ENCODE measurements at places on chromosomes 6 and 20.

DNA sequence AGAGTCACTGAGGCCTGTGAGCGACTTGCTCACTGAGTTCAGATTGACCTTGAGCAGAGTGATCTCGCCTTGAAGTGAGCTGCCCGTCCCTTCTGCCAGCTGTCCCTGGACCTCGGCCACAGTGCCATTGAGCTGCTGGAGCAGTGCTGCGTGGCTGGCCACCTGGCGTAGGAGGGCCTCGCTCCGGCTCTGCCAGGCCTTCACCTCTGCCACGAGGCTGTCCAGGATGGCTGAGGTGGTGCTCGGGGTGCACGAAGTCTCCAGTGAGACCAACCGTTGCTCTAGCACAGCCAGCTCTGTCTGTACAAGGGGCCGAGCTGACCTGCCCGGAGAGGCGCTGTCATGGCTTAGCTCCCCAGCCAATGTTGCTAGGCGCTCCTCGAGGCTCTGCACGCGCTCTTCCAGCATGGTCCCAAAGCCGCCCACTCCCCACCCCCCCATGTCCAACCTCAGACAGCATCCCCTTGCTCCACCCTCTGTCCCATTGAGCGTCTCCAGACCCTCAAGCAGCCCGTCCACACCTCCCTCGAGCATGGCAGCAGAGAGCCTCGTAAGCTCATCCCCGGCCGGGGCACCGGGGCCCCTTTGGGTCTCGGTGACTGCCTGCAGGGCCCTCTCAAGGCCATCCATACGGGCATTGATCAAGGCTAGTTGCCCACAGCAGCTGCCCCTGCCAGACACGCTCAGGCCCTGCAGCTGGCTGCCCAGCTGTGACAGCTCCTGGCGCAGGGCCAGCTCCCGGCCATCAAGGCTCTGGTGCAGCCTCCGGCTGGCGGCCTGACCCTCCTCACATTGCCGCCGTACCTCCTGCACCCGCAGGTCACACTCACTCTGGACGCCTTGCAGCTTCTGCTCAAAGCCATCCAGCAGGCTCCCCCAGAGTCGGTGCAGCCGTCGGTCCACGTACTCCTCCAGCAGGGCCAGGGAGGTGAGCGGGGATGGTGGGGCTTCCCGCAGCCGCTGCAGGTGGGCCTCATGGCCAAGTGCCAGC is 4.6 kb downstream of the EMILIN3 start:
- no peak for DNase-seq

DNA sequence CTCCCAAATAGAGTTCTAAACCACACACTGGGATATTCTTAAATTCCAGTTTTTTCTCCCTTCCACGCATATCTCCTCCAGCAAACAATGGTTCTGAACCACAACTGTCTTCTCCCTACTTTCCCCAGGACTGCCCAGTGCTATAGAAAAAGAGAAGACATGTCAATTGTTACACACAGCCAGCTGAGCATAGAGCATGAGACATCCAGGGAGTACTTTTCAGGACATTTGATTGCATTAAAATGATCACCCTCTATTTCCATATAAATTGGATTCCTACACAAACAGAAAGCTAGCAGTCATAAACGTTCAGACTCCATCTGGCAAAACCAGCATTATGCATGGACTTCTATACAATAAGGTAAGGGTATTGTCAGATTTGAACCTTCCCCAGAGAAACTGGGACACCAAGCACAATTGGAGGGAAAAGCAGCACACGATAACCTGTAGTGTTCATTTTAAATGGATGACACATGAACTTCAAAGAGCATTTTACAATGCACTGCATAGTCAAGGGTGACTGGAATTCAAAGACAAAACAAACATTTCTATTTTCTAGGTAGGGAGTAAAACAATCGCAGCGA is 93.1 kb upstream of the HEY2 start:
- DNase-seq: no peak

DNA sequence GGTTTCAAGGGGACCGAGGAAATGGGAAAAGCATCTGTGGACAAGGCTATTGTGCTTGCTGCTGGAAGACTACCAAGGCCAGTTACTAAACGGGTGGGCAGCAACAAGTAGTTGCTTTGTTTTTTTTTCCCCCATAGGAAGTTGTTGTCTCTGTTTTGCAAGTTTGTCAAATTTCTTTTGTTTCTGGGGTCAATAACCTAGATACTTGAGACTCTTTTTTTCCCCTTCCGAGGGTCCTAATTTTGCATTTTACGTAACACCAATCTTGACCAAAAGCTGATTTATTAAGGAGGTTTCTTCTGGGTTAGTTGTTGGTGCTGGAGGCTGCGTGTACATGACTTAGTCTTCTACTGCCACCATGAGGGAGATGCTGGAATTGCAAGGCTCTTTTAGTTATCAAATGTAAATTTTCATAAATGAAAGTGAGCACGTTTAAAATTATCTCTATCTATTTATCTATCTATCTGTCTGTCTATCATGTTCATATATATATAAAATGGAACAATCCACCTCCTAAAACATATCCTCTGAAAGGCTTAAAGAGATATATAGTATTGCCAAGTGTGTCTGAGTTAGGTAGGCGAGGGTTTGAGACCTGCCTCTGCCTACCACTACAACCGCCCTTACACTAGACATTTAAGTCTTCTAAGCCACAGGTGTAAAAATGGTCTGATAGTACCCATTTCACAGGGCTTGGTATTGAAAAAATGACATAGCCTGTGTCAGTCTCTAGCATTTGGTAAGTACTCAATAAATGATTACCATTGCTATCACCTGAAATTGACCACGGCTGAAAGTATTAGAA is 60.2 kb downstream of the GCLC start:
- DNase-seq: peak; percentile 67

GRCh38 chr6:125175466-125176048 is 22.0 kb downstream of the TPD52L1 start:
- DNase-seq: no peak

DNA sequence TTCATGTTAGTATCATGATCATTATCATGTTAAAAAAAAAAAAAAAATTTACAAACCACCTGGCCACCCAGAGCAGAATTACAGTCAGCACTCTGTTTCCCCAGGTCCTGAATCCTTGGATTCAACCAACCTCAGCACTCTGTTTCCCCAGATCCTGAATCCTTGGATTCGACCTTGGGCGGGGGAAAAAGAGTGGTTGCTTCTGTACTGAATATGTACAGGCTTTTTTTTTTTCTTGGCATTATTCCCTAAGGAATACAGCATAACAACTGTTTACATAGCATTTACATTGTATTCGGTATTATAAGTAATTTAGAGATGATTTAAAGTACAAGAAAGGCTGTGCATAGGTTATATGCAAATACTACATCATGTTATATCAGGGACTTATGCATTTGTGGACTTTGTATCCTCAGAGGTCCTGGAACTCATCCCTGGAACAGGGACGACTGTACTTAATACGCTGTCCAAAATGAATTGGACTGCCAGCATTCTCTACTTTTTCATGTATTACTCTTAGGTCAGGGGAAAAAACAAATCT is 31.2 kb downstream of the GCNT2 start:
- DNase-seq: no peak

Data from CD4-positive, alpha-beta T cell treated with Interleukin-4 for 4 hours (primary cell).